Hematopoietic multipotent progenitor cell treated with erythropoietin and hydrocortisone succinate and interleukin-3 and kit ligand, for 8 days (in vitro differentiated cells): ENCODE measurements at places on chromosomes 5 and 9.

DNA sequence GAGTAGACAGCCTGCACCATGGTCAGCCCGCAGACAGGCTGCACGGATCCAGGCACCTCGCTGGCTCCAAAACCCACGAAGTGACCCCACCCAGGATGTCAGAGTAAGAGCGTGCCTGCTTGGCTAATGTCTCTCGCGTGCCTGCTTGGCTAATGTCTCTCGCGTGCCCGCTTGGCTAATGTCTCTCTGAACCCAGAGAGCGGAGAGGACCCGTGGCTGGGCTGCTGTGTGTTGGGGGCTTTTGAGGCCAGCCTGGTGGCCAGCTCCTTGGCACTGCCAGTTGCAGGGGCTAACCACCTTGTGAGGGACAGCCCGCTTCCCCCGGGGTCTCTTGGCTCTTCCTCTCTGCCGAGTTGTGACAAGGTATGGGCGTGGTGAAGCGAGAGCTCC is 8.9 kb upstream of the RXRA start:
- peak; percentile 47 for DNase-seq

- no peak for DNase-seq
Measured at GRCh38 chr5:81180780-81181460, 52.2 kb upstream of the CKMT2 start.

DNA sequence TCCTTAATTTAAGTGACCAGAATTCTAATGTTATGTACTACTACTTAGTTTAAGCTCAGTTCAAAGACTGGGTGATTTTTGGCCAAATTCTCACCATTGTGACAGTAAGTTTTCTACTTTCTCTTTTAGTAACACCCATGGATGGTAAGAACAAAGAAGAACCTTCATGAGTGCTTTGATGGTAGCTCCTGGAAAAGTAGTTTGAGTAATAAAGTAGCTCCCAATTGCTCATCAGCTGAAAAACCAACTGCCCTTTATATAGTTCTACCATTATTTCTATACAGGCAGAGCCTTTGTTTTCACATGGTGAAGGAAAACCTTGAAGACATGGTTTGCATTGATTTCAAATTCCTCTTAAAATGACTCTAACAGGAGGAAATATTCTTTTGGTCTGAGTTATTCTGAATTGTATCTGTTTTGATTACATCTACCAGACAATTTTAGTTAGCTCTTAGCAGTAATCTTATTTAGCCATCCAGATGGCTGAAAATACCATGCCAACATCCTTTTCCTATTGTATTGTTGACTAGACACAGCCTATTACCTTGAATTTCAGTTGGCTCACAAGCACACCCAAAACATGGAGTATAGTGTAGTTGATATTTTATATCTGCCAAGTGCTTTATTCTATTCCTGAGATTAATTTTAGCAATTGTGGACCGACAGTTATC is 23.7 kb upstream of the STARD4 start:
- DNase-seq, result no peak

GRCh38 chr9:26033336-26033735 is 355.1 kb upstream of the TUSC1 start:
- no peak for DNase-seq

- no peak for DNase-seq
Measured at GRCh38 chr9:79145442-79145841, 426.3 kb upstream of the TLE4 start.

GRCh38 chr5:38029397-38030065 is 189.7 kb upstream of the GDNF start:
- DNase-seq, result no peak

DNA sequence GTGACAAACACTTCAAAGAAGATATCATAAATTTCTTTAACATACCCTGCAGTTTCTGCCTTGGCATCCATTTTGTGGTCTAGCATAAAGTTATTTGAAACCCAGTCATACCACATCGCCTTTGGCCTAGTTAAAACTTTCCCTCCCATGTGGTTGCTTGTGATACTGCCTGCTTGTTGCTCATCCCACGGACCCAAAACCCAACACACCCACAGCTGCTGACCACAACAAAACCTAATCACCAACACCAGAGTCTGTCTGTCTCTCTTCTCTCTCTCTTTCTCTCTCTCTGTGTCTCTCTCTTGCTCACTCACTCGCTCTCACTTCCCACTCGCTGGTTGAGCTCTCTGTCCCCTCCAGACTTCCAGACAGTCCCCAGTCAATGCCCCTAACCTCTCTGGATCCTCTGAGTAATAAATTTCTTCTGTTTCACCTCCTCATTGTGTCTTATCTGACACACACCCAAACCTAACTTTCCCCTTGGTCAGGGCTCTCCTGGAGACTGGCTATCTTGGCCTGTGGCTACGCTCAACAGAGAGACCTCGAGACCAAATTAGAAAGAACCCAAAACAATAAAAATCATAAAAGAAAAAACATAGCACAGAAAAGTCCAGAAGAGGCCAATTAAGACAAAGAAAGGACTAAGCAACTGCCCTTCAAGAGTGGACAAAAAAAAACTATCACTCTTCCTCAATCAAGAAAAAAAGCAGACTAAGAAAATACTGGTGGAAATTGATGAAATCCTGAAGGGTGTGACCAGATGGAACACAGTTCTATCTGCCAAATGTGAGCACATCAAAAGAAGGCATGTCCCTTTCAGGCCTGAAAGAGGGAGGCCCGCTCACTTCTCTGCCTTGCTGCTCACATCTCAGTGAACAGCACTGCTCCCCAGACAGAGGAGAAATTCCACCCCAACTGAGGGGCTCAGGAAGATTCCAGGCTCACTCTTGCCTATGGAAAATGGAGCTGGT is 41.5 kb downstream of the TTLL11 start:
- DNase-seq, result peak; percentile 97
